Aorta (tissue), 5 donors: ENCODE measurements at places on chromosomes 6 and 20. TPM values are rescaled to one million over a fixed set of nuclear protein-coding genes. Genes with fewer than 3 reads are reported as not detected.
A peak's percentile ranks its signal among the peaks of the same experiment; 100 is the strongest.

The SLC22A2 gene
- not detected for total RNA-seq

The ZNF334 gene
- total RNA-seq, result 1.6 TPM

The KCNB1 gene
- 0.65 TPM for total RNA-seq

- no peak overlapping the region for H3K27ac ChIP-seq
- no peaks in the 10 kb centered on the region for H3K36me3 ChIP-seq
- no peak overlapping the region for H3K4me3 ChIP-seq
- no peaks in the 10 kb centered on the region for H3K27me3 ChIP-seq
- H3K4me1 ChIP-seq, result no peaks in the 10 kb centered on the region
These were observed 62.9 kb downstream of the SCAND1 start for GRCh38 chr20:35891375-35891774.

GRCh38 chr6:10404799-10405512, 9.9 kb downstream of the TFAP2A start:
- H3K4me3 ChIP-seq, result peak overlapping the region; percentile 5
- no peak overlapping the region for H3K27ac ChIP-seq
- peaks cover 4% of the 10 kb centered on the region for H3K4me1 ChIP-seq

GRCh38 chr6:112029045-112029822, 24.7 kb upstream of the CCN6 start:
- H3K36me3 ChIP-seq, result no peaks in the 10 kb centered on the region
- peaks cover 2% of the 10 kb centered on the region for H3K4me1 ChIP-seq
- no peaks in the 10 kb centered on the region for H3K27me3 ChIP-seq
- peak; percentile 83 for DNase-seq

GRCh38 chr6:17957498-17957897, 29.9 kb downstream of the KIF13A start:
- no peaks in the 10 kb centered on the region for H3K27me3 ChIP-seq
- no peaks in the 10 kb centered on the region for H3K36me3 ChIP-seq
- no peak overlapping the region for H3K4me3 ChIP-seq
- no peak overlapping the region for H3K27ac ChIP-seq
- H3K4me1 ChIP-seq, result peaks cover 7% of the 10 kb centered on the region

- no peaks in the 10 kb centered on the region for H3K36me3 ChIP-seq
- H3K4me3 ChIP-seq, result no peak overlapping the region
- no peak for DNase-seq
- H3K27me3 ChIP-seq, result no peaks in the 10 kb centered on the region
These were observed 43.6 kb downstream of the CTCFL start for GRCh38 chr20:57481281-57481711.
